Stimulated activated CD8-positive, alpha-beta memory T cell treated with anti-CD3 and anti-CD28 coated beads, Interleukin-4, amount 100 ng/mL, for 1 hour (primary cell): ENCODE measurements at places on chromosomes 13 and 19.

- no peak for DNase-seq
Observed at GRCh38 chr19:56740501-56740900, 68.9 kb upstream of the ZNF835 start.

GRCh38 chr13:73901324-73902068, 232.7 kb downstream of the KLF12 start:
- no peak for DNase-seq

- no peak for DNase-seq
Observed at GRCh38 chr19:20164456-20164855, 2.6 kb upstream of the ZNF486 start.

DNA sequence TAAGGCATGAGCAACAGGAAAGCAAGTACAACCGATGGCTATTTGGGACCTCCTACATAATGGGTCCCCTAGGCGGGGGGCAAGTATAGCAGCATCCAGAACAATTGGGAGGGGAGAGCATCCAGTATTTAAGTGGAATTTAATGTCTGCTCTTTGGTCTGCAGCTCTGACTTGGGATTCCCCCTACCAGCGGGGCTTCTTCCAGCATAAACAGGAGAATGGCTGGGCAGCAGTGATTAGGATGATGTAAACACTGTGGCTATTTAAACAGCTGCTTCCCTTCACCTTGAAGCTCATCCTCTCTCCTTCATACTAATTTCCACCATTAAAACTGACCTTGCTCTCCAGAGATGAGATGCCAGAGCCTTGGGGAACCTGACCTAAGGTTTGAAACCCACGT, 73.9 kb upstream of the OXGR1 start:
- DNase-seq: no peak

DNA sequence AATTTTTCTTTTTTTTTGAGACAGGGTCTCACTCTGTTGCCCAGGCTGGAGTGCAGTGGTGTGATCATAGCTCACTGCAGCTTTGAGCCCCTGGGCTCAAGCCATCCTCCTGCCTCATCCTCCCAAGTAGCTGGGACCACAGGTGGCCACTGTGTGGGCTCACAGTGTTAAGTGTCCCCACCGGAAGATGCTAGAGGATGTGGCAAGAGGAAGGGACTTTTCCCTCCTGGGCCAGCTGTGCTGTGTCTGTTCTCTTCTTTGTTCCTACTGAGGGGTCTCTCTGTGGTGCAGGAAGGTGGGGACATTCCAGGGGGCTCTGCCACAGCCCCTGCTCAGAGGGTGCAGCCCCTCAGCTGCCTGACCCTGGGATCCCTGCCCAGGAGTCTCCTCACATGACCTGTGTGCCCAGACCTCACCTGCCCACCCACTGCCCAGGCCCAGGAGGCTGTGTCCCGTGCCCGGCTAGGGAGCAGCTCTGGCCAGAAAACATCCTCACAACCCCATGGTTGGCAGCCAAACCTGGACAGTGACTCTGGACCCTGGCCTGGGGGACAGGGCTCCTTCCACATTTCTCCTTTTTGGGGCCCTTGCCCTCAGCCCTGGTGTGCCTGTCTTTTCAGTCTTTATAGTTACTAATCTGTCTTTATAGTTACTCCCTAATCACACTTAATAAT, 14.4 kb upstream of the ANKRD10 start:
- DNase-seq: no peak

DNA sequence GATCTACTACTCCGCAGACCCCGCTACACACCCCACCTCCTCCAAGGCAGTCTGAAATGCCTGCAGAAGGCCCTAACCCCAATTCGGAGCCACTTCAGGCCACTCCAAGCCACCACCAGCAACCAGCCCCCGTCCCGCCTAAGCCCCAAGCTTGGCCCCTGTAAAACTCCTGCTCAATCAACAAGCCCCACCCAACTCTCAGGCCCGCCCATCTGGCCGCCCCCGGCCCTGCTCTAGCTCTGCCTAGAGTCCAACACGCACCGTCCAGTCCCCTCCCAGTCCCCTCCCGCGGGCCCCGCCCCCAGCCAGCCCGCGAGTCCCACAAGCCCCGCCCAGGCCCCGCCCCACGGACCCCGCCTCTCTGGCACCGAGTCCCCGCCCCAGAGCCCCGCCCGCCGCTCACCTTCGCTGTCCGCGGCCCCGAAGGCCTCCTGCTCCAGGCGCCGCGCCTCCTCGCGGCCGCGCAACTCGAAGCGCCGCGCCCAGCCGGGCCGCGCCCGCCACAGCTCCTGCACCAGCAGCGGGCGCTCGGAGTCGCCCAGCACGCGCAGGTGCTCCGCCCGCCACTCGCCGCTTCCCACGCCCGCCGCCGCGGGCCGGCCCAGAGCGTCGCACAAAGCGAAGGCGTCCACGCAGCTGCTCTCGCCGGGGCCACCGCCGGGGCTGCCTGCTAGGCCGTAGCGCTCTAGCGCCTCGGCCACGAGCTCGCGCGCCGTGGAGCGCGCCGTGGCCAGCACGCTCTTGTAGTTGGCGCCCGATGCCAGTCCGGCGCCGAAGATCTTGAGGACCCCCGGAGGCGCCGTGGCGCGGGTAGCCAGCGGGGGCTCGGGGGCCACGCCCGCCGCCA, 1.6 kb downstream of the RASIP1 start:
- DNase-seq: peak; percentile 86

- DNase-seq: peak; percentile 3
Observed at GRCh38 chr19:50669302-50670101, 20.3 kb downstream of the C19orf81 start.

DNA sequence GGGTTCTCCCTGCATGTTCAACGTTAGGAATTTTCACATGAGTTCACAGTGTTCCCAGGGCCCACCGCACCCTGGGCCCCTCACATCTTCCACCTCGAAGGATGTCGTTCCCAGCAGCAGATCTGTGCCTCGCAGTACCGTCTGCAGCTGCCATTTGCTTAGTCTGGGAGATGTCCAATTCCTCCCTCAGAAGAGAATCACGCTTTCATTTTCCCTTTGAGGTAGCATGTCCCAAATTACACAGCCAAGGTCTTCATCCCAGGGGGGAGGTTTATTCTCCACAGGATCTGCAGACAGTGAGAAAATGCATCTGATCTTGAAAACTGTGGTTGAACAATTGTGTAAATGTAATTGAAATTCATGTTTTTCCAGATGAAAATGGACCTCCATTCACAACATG, 150.2 kb downstream of the DCT start:
- no peak for DNase-seq
